ENCODE measurements at places on chromosomes 7 and 10.

- no peak for DNase-seq
Observed at GRCh38 chr10:85420501-85421191, 945.9 kb downstream of the GRID1 start.

DNA sequence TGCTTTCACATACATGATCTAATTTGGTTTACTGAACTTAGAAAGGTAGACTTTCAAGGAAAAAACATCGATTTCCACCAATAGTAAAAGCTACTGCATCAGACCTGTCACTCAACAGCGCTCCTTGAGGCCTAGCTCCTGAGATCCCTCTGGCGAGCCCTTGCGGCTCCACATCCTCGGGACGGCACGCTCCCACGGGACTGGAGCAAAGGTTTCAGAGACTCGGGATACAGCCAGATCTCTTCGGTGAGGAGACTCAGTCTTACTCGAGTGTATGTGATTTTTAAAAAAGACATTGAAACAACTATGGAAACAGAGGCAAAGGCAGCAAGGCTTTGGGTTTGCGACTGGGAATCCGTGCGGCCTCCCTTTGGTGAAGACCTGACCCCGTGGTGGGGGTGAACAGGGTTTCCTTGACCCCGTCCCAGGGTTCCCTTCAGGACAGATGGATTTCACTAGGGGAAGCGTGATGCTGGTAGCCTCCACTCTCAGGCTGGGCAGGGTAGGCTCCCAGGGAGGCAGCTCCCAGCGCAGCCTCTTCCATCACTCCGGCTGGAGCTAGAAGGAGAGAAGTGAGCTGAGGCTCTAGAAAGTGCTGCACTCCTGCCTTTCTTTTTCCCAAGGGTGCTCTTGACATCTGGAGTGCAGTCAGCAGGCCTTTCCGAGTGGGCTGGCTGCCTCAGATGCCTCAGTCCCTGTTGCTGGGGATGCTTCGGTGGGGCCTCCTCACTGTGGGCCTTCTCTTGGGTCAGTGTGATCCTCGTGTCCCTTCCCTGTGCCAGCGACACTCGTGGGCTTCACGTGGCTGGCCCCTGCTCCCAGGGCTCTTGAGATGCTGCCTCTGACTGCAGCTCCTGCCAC is 5.8 kb upstream of the ATP6V0E2 start:
- DNase-seq, result no peak

- DNase-seq, result no peak
Observed at GRCh38 chr7:141071855-141072547, 1.9 kb upstream of the TMEM178B start.

DNA sequence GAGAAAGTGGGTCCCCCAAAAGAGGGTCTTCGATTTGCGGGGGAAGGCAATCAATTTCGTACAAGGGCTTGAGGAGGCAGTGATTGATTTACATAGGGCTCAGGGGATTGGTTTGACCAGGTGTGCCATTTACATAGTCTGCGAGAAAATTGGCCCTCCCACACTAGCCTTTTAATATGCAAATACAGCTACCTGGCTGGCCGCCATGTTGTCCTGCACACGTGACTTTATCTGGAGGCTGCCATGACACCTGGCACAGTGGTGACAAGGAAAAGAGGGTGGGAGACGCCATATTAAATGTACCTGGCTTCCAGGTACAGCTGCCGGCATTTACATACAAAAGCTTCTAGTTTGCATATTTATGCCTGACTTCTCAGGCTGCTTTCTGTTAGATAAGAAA is 1577.2 kb upstream of the LRRTM3 start:
- DNase-seq, result no peak

- no peak for DNase-seq
Observed at GRCh38 chr10:74871595-74872382, 45.4 kb downstream of the KAT6B start.

Measured in stimulated activated CD4-positive, alpha-beta T cell treated with anti-CD3 and anti-CD28 coated beads, Interleukin-1b, Interleukin-23, amount 100 ng/mL, for 1 hour (primary cell).